ENCODE measurements at places on chromosomes 7 and 10.

DNA sequence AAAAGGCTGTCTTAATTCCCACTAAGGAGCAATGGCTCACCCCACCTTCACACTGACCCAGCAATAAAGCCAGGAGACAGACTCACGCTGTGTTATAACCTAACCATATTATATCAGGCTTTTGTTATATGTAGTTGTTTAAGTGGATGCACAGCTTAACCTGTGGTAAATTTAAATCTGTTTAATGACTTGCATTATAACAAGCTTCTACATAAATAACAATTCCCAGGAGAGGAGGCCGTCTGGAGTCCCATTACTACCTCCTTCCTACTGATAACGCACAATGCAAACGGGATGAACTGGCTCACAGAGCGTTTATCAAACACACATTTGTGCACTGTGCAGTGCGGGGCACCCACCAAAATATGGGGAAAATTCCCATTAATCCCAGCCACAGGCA, 102.1 kb upstream of the MGMT start:
- no peak for DNase-seq

DNA sequence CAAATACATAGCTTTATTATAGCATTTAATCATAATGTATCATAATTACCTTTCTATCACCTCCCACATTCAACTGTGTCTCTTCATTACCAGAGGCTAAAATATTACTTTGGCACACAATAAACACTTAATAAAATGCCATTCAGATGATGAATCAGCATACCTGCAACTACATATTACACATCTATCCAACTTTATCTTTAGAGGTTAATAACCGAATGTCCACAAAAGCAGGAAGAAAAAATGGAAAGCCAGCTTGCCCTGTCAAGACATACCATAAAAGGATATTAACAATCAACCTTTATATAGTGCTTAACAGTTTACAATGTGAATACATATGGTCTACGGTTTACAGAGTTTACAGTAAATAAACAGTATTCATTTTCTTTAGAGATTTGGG, 12.7 kb downstream of the CACUL1 start:
- no peak for DNase-seq

DNA sequence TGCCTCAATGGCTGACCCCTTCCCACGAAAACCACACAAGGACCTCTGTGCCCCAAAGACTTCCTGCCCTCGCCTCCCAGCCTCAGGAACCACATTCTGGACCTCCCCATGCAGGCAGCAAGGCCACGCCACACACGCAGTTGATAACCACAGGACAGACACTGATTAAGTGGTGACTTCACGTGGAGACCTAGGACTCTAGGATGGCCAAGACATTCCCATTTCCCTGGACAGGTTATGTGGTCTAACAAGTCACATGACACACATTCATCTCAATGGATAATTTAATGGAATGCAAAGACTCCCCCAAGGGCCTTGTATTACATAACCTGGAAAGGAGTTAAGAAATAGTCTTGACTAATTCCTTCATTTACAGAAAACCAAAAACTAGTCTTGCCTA, 110.2 kb downstream of the LARP4B start:
- DNase-seq, result no peak

GRCh38 chr10:87646935-87647334, 12.7 kb upstream of the PAPSS2 start:
- no peak for DNase-seq

- no peak for DNase-seq
Observed at GRCh38 chr7:108603656-108604306, 34.1 kb downstream of the DNAJB9 start.

DNA sequence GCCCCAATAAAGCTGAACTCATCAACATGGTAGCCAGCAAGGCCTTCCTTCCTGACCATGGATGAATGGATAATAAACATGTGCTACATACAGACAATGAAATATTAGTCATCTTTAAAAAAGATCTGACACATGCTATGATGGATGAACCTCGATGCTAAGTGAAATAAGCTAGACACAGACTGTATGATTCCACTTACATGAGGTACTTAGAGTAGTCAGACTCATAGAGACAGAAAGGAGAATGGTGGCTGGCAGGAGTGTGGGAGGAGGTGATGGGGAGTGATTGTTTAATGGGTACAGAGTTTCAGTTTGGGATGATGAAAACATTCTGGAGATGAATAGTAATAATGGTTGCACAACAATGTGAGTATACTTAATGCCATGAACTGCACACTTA, 114.1 kb upstream of the SORCS3 start:
- DNase-seq, result no peak

DNA sequence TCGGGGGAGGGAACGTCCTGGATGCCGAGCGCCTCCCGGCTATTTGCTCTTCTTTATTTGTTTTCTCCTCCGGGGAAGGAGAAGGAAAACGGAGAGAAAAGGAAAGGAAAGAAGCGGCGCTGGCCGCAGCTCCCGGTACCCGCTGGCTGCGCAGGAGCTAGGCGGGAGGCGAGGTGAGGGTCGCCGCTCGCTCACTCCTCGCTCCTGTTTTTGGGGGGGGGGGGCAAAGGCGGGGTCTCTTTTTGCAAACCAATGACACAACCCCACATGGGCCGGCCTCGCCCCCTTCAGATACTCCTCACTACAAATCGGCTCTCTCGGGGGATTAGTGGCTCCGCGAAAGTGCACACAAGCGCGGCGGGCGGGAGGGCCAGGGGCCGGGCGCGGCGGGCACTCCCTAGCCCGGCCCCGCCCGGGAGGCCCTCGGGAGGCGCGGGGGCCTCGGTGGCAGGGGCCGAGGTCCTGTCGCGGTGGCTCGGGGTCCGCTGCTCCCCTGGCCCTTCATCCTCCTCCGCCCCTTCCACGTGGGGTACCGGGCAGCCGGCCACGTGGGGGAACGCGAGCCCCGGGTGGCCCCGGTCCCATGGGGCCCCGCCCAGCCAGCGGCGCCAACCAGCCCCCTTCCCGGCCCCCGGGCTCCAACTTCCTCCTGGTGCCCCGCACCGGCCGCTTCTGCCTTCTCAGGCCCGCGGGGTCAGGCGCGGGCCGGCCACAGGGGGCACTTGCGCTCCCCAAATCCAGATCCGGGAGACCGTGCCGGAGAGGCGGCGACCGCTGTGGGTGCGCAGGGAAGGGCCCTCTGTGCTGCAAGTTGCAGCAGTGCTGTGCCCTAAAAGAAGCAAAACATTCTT, 718 bp upstream of the CTBP2 start:
- no peak for DNase-seq

GRCh38 chr7:47496056-47496665, 85.8 kb downstream of the TNS3 start:
- no peak for DNase-seq

GRCh38 chr7:134552105-134552504, 3.2 kb downstream of the AKR1B15 start:
- no peak for DNase-seq

DNA sequence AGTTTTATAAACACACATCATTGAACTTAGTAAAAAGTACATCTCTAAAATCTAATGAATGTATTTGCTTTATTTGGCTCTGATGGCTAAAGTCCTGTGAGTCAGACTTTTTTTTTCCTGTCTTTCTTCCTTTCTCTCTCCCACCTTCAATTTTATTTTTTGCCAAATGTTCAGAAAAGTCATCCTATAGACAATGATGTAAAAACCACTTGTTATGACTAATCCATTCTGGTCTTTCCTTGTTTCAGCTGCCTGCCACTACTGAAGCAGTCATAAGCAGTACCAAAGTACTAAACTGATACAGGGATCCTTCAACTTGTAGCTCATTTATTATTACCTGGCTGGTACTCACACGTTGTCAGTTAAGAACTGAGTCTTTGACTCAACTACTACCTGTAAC, 23.9 kb downstream of the HECTD2 start:
- no peak for DNase-seq

DNA sequence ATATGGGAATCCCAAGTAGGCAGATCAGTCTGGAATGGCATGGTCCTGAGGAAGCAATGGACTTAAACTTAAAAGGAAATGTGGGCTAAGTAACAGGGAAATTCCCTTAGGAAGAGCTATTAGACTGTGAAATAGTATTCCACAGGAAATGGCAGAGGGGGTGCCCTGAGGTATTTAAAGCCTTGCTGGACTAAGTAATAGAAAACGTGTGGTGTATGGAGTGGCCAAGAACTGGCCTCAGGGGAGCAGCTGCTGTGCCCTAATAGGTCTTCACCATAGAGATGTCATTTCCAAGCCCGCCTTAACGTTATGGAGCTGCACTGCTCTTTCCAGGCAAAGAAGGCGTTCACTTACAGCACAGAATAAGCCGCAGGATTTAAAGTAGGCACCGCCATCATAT, 365.2 kb upstream of the ZMIZ1 start:
- DNase-seq, result no peak

DNA sequence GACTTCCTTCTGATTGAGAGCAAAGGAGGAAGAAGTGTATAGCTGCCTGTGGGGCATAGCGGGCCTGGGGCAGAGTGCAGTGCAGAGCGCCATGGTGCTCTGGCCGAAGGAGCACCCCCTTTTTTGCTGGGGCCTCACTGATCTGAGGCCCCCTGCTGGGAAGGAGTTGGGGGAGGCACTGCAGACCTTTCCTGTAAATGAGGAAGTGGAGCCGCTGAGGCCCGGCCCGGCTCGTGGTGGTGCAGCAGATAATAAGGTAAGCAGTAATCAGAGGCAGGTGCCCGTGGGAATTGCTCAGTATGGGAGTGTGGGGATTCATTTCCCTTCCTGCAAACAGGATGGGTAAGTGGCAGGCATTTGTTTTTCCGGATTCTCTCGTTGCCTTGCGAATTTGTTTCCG, 373.7 kb upstream of the MKI67 start:
- no peak for DNase-seq

- DNase-seq, result no peak
Observed at GRCh38 chr10:26172131-26172530, 44.4 kb upstream of the GAD2 start.

GRCh38 chr7:141220263-141220880, 146.5 kb downstream of the TMEM178B start:
- no peak for DNase-seq

DNA sequence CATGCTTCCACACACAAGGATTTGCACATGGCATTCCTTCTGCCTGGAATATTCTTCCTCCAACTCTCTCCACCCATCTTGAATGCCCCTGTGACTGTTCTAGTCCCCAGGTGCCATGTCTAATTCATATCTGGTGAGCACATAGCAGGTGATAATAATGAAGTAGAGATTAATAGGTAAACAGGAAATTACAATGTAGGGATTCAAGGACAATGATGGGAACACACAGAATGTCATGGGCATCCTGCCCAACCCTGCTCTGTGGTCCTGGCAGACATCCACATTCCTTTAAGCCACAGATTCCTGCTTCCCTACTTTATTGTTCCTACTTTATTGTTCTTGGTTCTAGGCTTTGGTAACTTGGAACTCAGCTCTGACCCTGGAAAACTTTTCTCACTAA, 115.8 kb downstream of the THSD7A start:
- no peak for DNase-seq

DNA sequence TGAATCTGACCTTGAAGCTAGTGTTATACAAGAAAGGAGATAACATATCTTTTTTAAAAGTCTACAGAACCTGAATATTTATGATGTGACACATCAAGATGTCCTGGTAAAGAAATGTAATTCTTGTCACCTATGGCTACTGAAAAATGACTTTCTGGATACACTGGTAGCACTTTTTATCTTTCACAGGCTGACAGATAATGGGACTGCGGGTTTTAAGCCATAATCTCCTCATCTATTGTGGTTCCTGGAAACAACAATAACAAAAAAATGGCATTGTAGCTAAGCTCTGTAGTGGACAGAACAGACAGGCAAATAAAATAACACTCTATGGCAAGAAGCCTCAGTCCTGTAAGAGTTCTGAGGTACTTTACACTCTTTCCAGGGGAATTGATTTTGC, 31.6 kb upstream of the YAE1 start:
- DNase-seq, result no peak

DNA sequence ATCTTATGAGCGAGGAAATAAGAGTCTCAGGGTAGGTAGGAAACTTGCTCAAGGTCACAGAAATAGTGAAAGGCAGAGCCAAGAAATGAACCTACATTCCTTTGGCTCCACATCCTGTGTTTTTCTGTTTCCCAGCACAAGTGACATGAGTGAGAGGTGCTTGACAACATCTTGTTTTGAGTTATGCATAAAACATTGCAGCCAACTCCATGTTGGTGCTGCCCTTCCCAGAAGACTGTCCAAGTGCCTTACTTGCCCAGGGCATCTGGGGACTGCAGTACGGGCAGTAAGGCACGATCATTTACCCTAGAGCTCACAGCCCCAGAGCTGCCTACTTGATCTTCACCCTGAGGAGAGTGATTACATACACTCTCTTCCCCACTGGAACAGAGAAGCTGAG, 148.8 kb downstream of the NOC3L start:
- DNase-seq, result no peak

- no peak for DNase-seq
Observed at GRCh38 chr10:17256627-17257026, 28.6 kb downstream of the VIM start.

DNA sequence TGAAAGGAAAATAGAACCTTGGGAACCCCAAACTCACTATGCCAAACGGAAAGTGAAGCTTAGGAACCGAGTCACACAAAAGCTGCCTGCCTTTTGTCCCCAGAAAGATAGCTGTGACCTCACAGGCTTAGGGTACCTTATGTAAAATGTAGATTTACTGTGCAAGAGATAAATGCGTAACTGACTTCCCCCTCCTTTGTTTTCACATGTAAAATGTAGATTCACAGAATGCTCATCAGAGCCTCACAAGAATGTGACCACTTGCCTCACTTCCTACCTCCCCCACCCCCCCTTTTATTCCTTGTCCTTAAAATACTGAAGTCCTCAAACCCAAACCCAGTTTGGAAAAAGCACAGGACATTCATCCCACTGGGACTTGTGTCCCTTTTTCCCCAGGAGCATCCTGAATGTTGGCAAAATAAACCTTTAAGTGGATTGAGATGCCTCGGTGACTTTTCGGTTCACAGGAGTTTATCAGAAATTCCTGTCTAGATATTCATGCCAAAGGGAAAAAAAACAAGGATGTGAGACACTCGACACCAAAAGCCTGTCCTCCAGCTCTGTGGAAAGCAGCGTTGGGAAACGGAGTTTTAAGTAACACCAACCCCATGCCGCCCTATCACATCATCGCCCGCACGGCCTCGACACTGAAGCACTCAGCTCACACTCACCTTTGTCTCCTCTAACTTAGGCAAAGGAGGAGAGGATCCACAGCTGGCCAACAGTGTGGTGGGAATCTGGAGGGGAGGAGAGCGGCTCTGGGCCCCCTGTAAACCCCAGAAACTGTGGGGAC, 45.9 kb downstream of the SVIL start:
- DNase-seq, result no peak

- DNase-seq, result no peak
Observed at GRCh38 chr7:53609185-53609584, 573.8 kb downstream of the POM121L12 start.

Data from stimulated activated CD4-positive, alpha-beta T cell treated with anti-CD3 and anti-CD28 coated beads, TNF-alpha, amount 100 ng/mL, for 1 hour (primary cell).